ENCODE measurements at places on chromosomes 1 and 21.

GRCh38 chr1:184691719-184692324 lies 62.8 kb downstream of the EDEM3 start:
- DNase-seq, result peak; percentile 18

DNA sequence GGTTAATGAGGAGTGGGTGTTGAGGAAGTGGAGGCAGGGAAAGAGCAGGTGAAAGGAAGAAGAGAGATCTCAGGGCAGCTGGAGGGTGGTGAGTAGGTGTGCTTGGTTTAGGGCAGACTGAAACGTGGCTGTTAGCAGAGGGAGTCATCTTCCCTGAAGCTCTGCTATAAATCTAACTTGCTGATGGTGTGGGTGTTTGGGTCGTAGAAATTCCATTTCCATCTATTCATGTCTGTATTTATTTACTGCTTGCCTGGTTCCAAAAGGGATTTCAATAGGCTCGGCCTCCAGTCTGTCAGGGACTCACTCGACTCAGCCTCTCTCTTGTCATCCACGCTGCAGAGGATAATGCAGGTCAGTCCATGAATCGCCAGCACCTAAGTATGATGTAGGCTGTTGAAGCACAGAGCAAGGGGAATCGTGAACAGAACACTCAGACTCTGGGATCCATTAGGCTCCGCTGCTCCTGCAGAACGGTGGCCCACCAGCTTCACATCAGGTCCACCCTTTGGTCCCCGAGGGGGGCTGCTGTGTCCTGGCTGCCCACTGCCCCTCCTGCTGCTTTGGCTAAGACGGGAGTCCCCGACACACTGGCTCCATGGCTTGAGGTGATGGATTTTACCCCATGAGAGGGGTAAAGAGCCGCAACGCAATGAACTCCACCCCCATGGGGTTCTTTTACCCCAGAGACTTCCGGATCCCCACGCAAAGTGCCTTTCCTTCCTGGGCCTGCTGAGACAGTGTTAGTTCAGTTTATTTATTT lies 156.2 kb downstream of the RHOU start:
- DNase-seq, result no peak

DNA sequence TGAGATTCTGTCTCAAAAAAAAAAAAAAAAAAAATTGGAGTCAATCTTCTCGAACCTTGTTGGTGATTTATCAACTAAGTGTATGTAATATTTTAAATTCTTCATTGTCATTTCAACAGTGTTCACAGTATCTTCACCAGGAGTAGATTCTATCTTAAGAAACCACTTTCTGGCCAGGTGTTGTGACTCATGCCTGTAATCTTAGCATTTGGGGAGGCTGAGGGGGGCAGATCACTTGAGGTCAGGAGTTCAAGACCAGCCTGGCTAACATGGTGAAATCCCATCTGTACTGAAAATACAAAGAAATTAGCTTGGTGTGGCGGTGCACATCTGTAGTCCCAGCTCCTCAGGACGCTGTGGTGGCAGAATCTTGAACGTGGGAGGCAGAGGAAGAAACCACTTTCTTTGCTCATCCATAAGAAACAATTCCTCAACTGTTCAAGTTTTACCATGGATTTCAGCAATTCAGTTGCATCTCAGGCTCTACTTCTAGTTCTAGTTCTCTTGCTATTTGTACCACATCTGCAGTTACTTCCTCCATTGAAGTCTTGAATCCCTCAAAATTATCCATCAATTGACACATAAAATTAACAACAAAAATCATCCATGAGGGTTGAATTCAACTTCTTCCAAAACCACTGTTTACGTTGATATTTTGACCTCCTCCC lies 30.4 kb upstream of the EYA3 start:
- no peak for DNase-seq

GRCh38 chr1:94081566-94082344 lies 39.2 kb downstream of the ABCA4 start:
- DNase-seq, result no peak
